Stimulated activated CD4-positive, alpha-beta T cell treated with anti-CD3 and anti-CD28 coated beads, Interleukin-1b, Interleukin-23, amount 100 ng/mL, for 1 hour (primary cell): ENCODE measurements at places on chromosomes 12 and 14.

DNA sequence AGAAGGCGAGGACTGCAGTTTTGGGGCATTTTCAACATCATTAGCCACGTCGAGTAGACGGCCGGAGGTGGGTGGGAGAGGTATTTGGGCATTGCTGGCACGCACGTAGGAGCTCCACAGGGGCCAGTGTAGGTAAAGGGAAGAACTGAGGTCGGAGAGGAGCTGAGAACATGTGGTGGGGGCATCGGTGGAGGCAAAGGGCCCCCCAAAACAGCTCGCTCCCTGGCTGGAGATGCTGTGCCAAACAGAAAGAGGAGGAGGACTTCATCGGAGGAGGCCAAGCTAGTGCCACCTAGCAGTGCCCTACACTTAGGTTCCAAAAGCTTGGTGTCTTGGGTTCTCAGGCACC lies 52.0 kb upstream of the PPP2R5C start:
- DNase-seq, result no peak

- DNase-seq, result no peak
These were observed 25.1 kb upstream of the CISTR start for GRCh38 chr12:53776872-53777271.

GRCh38 chr14:102829016-102829548 lies 51.8 kb downstream of the TRAF3 start:
- DNase-seq, result no peak

DNA sequence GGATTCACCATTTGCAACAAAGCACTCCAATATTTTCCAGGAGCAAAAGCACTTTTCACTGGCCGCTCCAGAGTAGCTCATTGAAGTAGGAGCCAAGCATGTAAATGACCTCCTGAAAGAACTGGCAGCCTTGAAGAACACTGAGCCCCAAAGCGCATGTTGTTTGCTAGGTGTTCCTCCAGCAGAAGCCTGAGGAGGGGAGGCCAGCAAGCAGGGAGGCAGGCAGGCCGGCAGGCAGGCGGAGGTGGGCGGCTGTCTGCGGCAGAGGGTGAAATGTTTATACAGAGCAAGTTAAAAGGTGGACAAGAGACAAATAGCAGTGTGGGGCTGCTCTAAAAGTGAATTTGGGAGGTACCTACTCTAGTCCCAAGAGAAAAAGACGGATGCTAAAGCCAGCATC lies 439.4 kb downstream of the CCDC91 start:
- no peak for DNase-seq
